ENCODE measurements at places on chromosomes 7 and 10.

DNA sequence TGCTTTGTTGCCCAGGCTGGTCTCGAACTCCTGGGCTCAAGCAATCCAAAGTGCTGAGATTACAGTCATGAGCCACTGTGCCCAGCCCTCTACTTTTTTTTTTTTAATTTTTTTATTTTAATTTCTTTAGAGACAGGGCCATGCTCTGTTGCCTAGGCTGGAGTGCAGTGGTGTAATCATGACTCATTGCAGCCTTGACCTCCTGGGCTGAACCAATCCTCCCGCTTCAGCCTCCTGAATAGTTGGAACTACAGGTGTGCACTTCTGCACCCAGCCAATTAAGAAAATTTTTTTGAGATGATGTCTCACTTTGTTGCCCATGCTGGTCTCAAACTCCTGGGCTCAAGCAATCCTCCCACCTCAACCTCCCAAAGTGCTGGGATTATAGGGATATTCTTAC is 528.6 kb downstream of the GATA3 start:
- DNase-seq = no peak

DNA sequence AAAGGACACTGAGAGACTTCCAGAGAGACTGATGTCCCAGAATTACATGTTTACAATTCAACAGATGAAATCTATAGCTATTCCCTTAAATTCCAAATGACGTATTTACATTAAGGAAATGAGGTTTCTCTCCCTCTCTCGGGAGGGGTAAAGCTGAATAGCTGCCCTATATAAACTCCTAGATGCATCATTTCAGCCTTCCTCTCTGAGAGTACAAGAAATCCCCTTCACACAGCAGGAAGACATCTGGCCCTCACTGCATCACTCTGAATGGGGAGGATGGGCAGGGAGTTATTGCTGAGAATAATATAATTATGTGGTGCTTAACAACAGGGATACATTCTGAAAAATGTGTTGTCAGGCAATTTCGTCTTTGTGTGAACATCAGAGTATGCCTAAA is 11.0 kb downstream of the POT1 start:
- no peak for DNase-seq

- DNase-seq = no peak
Observed at GRCh38 chr7:132255115-132255797, 321.0 kb downstream of the PLXNA4 start.

DNA sequence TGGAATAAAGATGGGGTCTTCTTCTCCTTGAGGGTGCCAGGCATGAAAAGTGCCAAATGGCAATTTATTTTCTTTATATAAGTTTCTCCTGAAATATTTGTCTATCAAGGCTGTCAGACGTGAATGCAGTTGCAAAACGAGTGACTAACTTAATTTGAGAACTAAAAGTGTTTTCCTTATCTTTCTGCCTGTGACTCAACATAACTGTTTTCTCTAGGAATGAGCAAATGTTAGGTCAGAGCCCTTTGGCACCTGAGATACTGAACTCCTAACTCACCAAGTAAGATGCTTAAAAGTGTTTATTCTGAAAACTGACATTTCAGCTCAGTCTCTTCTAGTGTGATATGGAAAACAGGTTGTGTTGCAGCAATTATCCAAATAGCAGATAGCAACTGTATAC is 197.0 kb downstream of the STK31 start:
- no peak for DNase-seq

- DNase-seq = no peak
Observed at GRCh38 chr7:5523052-5523711, 99.5 kb upstream of the TNRC18 start.

DNA sequence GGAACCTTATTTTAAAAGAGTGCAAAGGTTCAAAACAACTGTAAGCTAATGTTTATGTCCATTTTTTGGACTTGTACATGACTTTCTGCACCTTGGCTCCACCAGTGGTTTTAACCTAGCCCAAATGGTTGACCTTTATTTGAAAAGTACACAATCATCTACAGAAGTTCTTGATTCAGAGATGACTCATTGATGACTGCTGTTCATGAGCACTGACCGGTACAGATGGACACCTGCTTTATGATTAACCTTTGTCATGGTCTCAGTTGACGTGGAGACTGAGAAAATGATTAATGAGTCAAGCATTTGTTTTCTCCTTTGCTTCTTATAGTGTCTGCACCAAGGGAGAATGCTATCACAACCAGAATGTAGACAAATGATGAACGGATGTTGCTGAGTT is 55.7 kb upstream of the PTER start:
- DNase-seq = no peak

- DNase-seq = no peak
Observed at GRCh38 chr10:75703191-75703854, 271.9 kb downstream of the LRMDA start.

- DNase-seq = no peak
Observed at GRCh38 chr7:151776446-151776845, 100.5 kb downstream of the PRKAG2 start.

GRCh38 chr7:138400400-138400886 is 59.6 kb upstream of the TRIM24 start:
- DNase-seq = no peak

DNA sequence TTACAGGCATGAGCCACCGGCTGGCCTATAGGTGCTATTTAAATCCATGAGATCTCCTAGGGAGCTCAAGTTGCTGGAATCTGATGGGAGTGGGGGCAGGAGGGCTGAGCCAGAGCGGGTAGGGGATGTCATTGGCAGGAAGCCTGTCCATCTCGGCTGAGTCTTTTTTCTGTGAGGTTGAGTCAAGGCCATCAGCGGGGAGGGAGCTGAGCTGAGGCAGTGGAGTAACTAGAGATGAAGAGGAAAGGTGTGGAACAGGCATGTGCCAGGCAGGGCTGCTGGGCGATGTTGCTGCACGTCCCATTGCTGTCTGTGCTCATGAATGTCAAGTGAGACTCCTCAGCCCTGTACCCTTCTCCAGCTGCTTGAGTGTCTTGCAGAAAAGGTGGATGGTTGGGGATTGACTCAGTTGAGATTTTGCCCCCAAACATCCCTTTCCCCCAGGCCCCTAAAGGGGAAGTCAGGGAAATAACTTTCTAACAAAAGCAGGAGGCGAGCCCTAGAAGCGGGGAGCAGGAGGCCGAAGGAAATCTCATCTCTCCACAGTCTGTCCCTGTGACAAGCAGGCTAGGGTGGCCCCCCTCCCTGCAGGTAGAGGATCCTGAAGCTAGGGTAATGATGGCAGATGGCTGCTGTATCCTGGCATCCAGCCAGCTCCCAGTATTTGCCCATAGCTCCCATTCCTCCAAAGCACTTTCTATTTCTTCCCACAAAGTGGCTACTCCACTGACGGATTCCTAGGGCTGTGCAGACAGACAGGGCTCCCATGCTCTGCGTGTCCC is 5.4 kb downstream of the ATP6V1F start:
- DNase-seq = no peak

GRCh38 chr10:30786131-30786530 is 156.6 kb upstream of the LYZL2 start:
- no peak for DNase-seq

- no peak for DNase-seq
Observed at GRCh38 chr10:96548589-96548988, 34.9 kb upstream of the TLL2 start.

DNA sequence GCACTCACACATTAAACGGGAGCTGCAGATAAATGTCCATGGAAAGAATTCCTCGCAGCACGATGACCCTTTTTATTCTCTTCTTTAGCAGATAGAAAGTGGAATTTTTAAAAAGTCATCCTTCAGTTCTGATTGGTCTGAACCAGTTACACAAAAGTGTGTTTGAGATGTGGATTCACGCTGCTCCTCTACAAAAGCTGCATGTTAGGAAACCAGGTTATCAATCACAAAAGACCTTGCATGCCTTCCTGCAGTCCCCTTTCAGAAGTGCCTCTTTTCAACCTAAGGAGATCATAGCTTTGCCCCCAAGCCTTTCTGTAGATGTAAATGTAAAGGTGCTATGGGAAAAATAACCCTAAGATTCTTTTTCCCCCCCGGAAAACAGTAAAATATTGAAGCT is 299.7 kb downstream of the PLXDC2 start:
- no peak for DNase-seq

- peak; percentile 3 for DNase-seq
Observed at GRCh38 chr10:93081834-93082233, 8.1 kb downstream of the CYP26A1 start.

DNA sequence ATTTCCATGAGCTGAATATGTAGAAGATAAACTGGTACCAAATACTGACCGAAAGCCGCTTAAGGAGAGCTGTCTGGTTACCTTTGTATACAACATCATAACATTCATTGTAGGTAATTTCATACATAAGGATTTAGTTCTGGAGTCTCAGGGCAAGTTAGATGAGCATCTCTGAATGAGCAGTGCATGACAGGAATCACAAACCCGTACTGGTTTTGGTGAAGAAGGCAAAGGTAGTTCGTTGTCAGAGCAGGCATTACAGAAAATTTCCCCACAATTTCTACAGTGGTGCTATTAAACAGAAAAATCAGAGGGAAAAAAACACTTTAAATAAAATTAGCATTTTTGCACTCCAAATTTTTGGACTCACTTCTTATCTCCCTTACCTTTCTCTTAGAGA is 12.9 kb upstream of the PBLD start:
- no peak for DNase-seq

- no peak for DNase-seq
Observed at GRCh38 chr7:88477976-88478375, 171.3 kb upstream of the STEAP4 start.

DNA sequence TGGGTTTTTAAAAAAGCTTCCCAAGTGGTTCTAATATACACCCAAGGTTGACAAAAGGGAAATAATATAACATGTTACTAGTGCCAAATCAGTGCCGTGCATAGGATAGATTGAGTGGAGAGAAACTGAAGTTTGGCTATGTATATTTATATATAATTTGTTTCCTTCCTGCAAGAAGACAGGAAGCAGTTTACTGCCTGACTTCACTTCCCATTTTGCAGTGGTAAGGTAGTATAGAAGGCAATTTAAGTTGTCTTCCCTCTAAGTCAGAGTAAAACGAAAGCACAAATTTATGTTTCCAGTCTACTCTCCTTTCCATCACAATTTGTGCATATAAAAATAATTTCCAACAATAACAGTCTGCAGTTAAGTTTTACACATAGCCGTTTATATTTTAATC is 3.4 kb upstream of the HYCC1 start:
- no peak for DNase-seq

DNA sequence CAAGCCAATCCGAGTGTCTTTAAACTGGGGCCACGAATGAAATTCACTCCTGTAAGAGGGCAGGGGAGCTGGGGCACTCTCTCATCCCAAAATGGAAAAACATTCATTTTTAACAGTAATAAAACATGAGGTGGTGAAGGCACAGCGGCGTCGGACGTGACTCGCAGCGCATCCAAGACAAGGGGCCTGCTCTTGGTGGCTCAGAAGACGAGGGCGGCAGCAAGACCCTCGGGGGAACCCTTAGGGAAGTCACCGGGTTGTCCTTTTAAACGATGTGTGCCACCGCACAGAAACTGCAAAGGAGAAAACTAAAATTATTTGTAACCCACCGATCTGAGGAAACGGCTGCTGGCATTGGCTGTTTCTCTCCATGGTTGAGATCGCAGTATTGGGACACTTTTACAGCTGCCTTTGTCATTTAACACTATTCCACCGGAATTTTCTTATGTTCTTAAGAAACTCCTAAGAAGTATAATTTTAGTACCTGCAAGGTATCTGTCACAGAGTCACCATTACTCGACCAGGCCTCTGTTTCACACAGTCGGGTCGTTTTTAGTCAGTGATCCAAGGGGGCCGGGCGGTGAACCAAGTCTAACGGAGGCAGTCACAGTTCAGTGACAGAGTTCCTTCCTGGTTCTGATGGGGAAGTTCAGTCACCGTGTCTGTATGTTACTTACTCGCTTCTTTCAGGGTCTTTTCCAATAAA is 159.3 kb downstream of the PTPRN2 start:
- DNase-seq = peak; percentile 43

GRCh38 chr7:149789101-149789500 is 15.7 kb upstream of the ZNF467 start:
- DNase-seq = no peak

GRCh38 chr10:110842326-110842904 is 29.3 kb upstream of the PDCD4 start:
- DNase-seq = no peak

DNA sequence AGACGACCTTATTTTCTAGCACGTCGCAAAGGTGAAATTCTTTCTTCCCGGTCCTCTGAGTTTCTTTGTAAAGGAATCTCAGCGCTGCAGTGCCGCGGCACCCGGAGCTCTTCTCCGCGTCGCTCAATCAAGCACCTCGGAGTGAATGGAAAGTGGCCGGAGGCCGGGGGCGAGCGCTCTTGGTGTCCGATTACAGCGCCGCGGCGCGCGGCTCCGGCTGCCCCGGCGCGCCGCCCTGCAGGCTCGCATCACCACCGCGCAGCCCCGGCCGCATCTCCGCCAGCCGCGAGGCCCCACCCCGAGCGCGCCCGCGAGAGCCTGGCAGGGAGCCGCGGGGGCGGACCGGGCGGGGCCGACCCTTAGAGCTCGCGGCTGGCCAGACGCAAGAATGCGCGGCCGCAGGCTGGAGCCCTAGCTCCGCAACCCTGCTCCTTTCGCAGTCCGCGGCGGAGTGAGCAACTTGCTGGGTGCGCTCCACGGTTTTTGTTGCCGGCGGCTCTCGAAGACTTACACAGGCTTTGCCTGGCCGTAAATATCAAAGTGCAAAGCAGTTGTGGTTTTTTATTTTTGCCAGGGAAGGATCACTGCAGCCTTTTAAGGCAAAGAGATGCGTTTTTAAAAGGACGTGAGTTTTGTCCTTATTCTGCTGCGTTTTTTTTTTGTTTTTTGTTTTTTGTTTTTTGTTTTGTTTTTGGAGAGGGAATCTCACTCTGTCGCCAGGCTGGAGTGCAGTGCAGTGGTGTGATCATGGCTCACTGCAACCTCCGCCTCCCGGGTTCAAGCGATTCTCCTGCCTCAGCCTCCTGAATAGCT is at the start of gene SEMA3C:
SEMA3C (minus strand) TSS at position 143 of the 813 bp plus-strand sequence. CDS start 2,270 bp downstream, outside the sequence.
- DNase-seq = no peak

DNA sequence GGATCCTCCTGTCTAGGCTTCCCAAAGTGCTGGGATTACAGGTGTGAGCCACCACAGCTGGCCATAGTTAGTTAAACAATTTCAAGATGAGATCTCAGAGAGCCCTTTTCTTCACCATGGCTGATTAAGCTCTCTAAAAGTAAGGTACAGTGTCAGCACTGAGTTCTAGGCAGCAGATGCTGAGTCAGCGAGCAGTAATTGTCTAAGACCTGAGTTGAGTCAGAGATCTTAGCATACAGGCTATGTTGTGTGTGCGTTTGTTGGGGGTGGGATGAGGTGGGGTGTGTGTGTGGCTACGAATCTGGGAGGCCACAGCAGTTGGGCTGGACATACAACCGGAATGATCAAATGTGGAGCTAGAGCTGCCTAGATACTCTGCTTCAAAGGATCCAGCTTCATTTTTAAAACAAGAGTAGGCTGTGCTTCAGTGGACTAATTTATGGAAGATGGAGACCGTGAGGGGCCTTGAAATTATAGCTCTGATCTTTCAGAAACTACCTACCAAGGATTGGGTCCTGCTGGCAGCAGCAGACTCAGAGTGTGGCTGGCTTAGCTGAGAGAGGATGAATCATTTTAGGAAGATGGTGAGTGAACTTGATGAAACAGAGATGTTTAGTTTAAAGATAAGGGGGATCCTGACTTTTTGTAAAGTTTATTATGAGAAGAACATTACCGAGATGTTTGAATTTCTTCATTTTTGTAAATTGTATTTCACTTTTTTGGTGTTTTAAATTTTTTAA is 17.5 kb upstream of the MTPN start:
- peak; percentile 64 for DNase-seq

All from activated effector memory CD4-positive, alpha-beta T cell treated with anti-CD3 and anti-CD28 coated beads, Interleukin-2, amount 50 U/mL, for 16 hours (primary cell).